ENCODE measurements at places on chromosomes 7 and 10.

- no peak for DNase-seq
These were observed 189.9 kb downstream of the ZEB1 start for GRCh38 chr10:31508882-31509281.

- no peak for DNase-seq
These were observed 71.3 kb downstream of the CREB3L2 start for GRCh38 chr7:137930581-137930980.

GRCh38 chr7:124423863-124424262 lies 341.7 kb downstream of the GPR37 start:
- no peak for DNase-seq

DNA sequence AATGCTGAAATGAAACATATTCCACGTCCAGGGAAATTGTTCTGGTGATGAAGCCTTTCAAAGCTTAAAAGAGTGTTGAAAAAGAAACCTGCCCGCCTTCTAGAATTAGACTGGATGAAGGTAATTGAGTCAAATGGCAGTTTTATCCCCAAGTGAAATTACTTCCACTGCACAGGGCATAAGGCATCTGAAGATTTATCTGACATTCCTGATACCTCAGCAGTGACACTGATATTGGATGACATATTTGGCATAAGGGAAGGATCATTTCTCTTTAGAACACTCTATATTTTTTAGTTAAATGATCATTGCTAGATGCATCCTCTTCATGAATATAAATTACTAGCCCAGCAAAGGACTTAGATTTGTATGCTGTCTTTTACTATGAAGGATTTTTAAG lies 229.6 kb upstream of the TPK1 start:
- DNase-seq = no peak

DNA sequence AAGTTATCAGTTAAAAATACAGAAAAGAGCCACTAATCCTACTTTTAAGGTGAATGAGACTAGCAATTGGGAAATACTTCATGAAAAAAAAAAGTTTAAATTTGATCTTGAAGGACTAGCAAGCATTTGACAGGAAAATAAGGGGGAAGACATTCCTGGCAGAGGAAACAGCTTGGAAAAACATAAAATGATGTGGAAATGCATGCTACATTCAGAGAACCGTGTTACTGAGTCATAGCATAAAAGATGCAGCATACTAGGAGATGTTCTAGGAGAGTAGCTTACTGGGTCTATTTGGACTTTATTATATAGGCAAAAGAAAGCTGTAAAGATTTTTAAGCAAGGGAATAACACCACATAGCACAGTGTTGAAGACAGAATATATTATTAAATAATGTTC lies 108.6 kb upstream of the COL1A2 start:
- no peak for DNase-seq

DNA sequence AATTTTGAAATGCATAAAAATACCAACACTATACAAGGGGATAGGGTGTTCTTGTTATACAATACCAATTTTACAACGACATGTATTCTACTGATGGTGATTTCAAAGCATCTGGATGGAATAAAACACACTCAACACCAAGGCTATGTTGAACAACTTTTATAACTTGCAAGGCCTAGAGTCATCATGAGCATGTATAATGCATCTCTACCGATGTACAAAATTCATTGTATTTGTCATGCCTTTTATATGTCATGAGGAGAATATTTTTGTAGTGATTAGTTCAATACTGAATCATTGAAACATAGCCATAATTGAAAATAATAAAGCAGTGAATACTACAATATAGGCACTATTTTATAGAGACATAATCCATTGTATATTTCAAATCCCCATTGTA lies 160.2 kb downstream of the ETV1 start:
- DNase-seq = no peak

DNA sequence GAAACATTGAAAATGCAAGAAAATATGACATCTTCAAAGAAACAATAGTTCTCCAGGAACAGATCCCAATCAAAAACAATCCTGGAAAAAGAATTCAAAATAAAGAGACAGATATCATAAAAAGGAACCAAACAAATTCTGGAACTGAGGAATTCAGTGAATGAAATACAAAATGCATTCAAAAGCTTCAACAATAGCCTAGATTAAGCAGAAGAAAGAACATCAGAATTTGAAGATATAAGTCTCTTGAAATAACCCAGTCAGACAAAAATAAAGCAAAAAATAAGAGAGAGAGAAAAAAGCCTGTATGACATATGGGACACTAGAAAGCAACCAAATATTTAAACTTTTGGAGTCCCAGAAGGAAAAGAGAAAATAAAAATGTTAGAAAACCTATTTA lies 60.3 kb downstream of the MINPP1 start:
- DNase-seq = no peak

- no peak for DNase-seq
These were observed 621.2 kb downstream of the REEP3 start for GRCh38 chr10:64142395-64142794.

DNA sequence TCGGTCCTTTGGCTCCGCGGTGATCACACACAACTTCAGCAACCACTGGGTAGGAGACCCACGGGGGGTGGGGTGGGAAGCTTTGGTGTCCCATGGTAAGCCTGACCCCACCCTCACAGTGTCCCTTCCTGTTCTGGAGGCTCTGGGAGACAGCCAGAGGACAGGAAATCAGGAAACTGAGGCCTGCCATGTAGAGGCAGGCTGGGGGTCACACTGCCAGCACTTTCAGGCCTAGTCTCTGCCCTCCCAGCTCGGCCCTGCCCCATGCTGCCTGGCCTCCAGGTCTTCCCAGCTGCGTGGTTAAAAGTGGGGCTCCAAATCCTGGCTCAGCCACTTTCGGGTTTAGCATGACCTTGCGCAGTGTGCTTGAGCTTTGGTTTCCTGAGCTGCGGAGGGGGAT lies 10.9 kb downstream of the AQP1 start:
- DNase-seq = no peak

GRCh38 chr10:99781734-99782429 lies 558 bp upstream of the ABCC2 start:
- DNase-seq = no peak

GRCh38 chr7:123131961-123132360 lies 67.8 kb downstream of the SLC13A1 start:
- DNase-seq = no peak

- DNase-seq = no peak
These were observed 124.3 kb downstream of the ACTR3B start for GRCh38 chr7:152883858-152884257.

- DNase-seq = no peak
These were observed 62.3 kb upstream of the TMEM254 start for GRCh38 chr10:80015911-80016830.

All from activated CD4-positive, alpha-beta T cell treated with anti-CD3 and anti-CD28 coated beads, Interleukin-2, amount 50 U/mL, for 1 hour (primary cell).